Colonic mucosa (tissue), 4 donors: ENCODE measurements at places on chromosomes 16 and 17.

DNA sequence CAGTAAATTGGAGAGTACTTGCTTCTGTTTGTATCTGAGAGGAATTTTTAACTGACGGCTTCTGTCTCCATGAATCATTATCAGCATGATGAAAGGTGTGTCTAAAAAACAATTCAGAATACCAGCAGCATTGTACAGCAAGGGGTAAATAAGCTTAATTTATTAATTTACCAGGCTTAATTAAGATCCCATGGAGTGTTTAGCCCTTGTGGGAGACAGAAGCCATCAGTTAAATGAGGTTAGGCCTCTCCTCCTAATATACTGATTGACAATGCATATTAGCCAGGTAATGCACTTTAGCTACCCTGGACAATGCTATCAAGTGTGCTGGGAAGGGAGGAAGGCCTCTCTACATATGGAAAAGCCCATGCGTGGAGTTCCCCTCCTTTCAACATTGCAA lies 53.4 kb downstream of the IGF2BP1 start:
- no peak for DNase-seq

DNA sequence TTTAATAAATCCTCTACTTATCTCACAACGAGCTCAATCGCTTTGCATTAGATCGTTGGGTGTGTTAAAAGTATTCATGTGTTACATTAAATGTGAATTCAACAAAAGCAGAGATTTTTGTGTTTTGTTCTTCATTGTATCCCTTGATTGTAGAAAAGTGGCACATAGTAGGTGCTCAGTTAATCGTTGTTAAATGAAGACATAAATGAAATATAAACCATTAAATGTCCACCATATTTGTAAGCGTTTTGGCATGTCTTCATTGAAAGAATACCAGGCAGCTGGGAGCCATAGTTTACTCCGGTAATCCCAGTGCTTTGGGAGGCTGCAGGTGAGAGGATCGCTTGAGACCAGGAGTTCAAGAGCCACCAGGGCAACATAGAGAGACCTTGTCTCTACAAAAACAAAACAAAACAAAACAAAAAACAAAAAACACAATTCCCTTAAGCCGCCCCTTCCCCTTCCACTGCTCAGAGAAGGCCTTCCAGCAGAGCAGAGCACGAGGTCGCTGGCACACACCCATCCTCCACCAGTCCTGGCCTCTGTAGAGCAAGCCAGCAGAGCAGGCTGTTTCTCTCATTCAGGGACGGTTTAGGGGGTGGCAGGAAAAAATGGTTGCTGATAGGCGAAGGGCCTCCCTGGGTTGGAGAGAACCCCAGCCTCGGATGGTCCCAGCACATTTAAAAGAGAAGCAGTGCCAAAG lies 673 bp upstream of the CHD9 start:
- DNase-seq: peak; percentile 67

- no peak for DNase-seq
Observed at GRCh38 chr17:80095038-80095843, 6.1 kb upstream of the GAA start.

- DNase-seq: no peak
Observed at GRCh38 chr17:56144223-56144622, 9.1 kb upstream of the ANKFN1 start.

- DNase-seq: no peak
Observed at GRCh38 chr17:78944956-78945355, 19.8 kb upstream of the TIMP2 start.

- DNase-seq: no peak
Observed at GRCh38 chr16:10933865-10934264, 8.4 kb downstream of the DEXI start.

GRCh38 chr16:4746991-4747574 lies 12.7 kb downstream of the DNAAF8 start:
- DNase-seq: no peak

- no peak for DNase-seq
Observed at GRCh38 chr17:76612977-76613851, 27.6 kb upstream of the ST6GALNAC2 start.

GRCh38 chr16:29727452-29727851 lies 18.3 kb downstream of the C16orf54 start:
- DNase-seq: no peak

- no peak for DNase-seq
Observed at GRCh38 chr17:58244963-58245362, 6.6 kb downstream of the LPO start.

- peak; percentile 33 for DNase-seq
Observed at GRCh38 chr16:79253100-79253631, 347.4 kb downstream of the MAF start.

- DNase-seq: no peak
Observed at GRCh38 chr17:1104222-1104621, 75.6 kb downstream of the ABR start.

DNA sequence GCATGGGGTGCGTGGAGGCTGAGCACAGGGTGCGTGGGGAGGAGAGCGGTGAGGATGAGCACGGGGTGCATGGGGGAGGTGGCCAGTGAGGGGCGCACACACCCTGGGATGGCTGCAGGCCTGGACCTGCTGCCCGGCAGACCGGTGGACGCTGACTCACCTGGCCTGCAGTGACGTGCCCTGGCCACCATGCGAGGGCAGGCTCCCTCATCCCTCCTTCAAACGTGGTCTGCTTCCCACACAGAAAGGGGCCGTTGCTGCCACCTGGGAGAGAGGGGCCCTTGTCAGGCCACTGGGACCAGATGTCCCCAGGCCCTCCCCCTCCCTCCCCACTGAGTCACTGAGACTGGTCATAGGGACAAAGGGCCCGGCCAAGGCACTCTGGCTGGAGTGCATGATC lies 20.1 kb upstream of the APRT start:
- DNase-seq: no peak

DNA sequence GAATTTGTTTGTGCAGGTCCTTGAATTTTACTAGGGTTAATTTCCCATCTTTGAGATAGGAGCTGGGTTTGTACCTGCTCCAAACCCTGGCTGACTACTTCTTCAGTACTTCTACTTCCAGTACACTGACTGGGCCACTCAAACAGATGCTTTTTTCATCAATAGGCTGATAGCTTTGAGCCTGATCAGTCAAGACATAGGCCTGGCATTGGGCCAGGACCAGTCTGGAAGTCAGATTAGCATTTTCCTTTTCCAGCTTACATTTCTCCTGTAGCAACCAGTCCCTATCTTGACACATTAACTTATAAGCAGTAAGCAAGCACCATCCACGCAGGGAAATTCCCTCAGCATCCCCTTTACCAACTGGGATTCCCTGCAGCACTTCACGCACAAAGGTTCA lies 7.5 kb upstream of the TMEM101 start:
- DNase-seq: no peak

GRCh38 chr17:10875984-10876555 lies 38.2 kb upstream of the PIRT start:
- peak; percentile 62 for DNase-seq

DNA sequence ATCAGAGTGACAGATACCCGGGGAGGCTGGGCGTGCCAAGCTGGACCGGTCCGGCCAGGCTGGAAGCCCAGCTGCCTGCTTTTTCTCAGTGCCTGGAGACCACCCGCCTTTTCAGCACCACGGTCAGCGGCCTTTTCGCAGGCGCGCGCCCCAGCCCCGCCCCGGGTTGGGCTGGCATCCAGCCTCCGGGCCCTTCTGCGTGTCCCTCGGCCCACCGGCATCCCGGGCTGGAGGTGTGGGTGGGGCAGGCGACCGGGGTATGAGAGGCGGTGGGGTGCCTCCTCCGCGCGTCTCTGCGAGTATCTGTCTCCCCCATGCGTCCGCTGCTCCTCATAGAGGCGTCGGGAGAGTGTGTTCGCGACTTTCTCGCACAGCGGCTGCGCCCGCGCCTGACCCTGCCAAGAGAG lies 102.5 kb downstream of the MRM1 start:
- DNase-seq: peak; percentile 47

- peak; percentile 42 for DNase-seq
Observed at GRCh38 chr16:49854796-49855203, 1.1 kb downstream of the ZNF423 start.

GRCh38 chr16:983044-984030 lies 1.8 kb downstream of the SOX8 start:
- no peak for DNase-seq

GRCh38 chr17:63150994-63151464 lies 185.0 kb downstream of the TANC2 start:
- DNase-seq: no peak

GRCh38 chr17:39671651-39672521 lies 3.6 kb downstream of the PNMT start:
- peak; percentile 72 for DNase-seq

GRCh38 chr16:88921591-88921990 lies 55.1 kb upstream of the PABPN1L start:
- DNase-seq: no peak

DNA sequence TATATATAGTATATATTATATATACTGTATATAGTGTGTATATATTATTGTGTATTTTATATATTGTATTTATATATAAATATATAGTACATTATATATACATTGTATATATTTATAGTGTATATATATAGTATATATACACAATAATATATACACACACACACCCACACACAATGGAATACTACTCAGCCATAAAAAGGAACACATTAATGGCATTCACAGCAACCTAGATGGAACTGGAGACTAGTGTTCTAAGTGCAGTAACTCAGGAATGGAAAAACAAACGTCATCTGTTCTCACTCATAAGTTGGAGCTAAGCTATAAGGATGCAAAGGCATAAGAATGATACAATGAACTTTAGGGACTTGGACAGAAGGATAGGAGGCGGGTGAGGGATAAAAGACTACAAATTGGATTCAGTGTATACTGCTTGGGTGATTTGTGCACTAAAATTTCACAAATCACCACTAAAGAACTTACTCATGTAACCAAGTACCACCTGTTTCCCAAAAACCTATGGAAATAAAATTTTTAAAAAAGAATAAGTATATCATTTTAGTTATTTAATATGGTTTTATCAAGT lies 201.9 kb upstream of the CDH11 start:
- DNase-seq: no peak

DNA sequence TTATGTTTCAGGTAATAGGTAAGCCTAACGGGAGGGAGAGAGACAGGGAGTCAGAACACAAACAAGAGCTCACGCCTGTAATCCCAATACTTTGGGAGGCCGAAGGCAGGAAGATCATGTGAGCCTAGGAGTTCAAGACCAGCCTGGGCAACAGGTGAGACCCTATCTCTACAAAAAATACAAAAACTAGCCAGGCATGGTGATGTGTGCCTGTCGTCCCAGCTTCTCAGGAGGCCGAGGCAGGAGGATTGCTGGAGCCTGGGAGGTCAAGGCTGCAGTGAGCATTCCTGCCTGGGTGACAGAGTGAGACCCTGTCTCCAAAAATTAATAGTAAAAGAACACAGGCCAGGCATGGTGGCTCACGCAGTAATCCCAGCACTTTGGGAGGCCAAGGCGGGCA lies 27.4 kb downstream of the YWHAE start:
- no peak for DNase-seq

DNA sequence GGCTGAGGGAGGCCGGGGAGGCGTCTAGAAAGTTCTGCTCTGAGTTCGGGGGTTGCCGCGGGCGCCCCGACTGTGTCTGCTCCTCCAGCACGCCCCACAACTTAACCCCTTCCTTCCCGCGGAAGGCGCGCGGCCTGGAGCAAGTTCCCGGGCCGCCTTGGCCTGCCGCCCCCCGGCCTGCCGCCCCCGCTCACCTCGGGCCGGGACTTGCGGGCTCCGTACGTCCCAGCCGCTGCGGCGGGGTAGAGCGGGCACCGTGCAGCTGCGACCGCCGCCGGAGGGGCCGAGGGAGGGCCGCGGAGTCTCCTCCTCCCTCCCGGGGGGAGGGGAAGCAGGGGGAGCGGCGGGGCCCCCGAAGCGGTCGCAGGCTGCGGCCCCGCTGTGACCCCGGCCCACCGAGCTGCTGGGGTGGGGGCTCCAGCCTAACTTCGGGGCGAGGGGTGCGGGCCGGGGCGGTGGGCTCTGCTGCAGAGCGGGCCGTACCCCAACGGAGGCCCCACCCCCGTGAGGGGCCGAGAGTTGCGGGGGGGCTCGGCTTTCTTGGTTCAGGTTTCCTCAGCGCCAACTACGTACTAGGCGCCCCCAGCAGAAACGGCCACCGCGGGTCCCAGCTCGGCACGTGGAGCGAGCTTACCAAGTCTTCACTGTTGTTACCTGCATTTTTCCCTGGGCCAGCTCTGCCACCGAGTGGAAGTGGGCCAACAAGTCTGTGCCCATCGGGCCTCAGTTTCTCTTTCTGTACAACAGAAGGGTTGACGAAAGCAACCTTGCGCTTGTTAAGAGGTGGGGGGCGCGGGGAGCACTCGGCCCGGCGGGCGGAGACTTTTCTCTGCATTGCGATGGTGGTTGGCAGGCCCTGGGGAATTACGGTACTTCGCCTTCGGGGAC lies at the start of gene CCDC102A:
Gene CCDC102A (minus strand): TSS at position 266 of the 888 bp plus-strand sequence. CDS start 7,394 bp downstream, outside the sequence.
- peak; percentile 42 for DNase-seq

- DNase-seq: no peak
Observed at GRCh38 chr17:45087504-45087975, 26.4 kb downstream of the NMT1 start.

DNA sequence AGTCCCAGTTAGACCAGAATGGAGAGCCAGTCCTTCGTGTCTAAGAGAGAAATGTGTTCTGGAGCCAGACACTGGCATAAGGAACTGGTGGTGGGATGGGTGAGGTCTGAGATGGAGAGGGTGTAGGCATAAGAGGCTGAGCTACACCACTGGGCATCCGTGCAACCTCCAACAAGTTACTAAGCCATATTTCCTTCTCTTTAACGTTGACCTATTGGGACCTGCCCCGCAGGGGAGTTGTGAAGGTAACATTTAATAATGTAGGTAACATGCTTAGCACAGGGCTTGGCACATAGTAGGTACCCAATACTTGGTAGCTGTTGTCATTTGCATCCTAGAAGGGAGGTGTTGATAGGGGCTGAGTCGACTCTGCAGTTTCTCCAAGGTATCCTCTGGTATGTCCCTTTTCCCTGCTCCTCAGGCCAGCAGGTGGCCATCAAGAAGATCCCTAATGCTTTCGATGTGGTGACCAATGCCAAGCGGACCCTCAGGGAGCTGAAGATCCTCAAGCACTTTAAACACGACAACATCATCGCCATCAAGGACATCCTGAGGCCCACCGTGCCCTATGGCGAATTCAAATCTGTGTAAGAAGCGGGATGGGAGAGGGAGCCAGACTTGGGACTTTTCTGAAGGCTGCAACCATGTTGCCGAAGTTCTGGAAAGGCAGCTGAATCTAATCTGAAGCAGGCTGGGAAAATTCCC lies 1.2 kb downstream of the MAPK7 start:
- DNase-seq: no peak

GRCh38 chr17:67482764-67483163 lies 105.7 kb downstream of the PITPNC1 start:
- DNase-seq: no peak

GRCh38 chr16:10598157-10598556 lies 17.8 kb upstream of the EMP2 start:
- DNase-seq: peak; percentile 92

- DNase-seq: no peak
Observed at GRCh38 chr16:80812593-80812992, 8.2 kb upstream of the CDYL2 start.

GRCh38 chr17:43384476-43384862 lies 14.3 kb upstream of the ARL4D start:
- DNase-seq: peak; percentile 49
